ENCODE measurements at places on chromosomes 13 and 19.
A peak's percentile ranks its signal among the peaks of the same experiment; 100 is the strongest.

- H3K4me3 ChIP-seq: no peak overlapping the region
- peaks cover 5% of the 10 kb centered on the region for H3K36me3 ChIP-seq
- DNase-seq: no peak
- H3K27me3 ChIP-seq: peaks cover 5% of the 10 kb centered on the region
These were observed 84.8 kb downstream of the SLC7A1 start for GRCh38 chr13:29510651-29511084.

DNA sequence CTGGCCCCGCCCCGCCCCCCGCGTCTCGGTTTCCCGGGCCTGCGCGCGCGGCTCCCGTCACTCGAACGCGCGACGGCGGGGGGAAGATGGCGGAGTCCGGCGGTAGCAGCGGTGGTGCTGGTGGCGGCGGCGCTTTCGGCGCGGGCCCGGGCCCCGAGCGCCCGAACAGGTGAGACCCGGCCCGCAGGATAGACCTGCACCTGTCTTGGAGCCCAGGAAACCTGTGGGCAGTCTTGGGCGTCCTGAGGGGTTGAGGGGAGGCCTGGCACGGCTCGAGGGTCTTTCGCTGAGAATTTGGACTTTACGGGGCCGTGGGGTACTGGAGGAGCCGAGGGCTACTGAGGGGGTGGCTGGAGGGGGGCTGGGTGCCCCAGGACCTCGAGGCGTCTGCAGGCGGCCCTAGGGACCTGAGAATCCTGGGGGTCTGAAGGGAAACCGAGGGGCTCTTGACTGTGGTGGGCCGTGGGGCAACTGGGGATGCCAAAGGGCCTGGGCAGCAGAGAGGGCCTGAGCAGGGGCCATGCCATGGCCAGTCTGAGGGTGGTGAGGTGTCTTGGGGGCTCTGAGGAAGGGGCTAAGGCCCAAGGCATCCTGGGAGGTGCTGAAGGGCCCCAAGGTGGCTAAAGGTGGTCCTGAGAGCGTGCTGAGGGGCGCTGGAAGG is at the start of gene KLHL26:
Gene KLHL26, plus strand, starts transcription at position 60 of the 661 bp plus-strand sequence. Its CDS starts 27 bp downstream, at position 87.
- no peaks in the 10 kb centered on the region for H3K36me3 ChIP-seq
- peak within 1 kb of the TSS; percentile 87 for H3K27ac ChIP-seq
- no peak for DNase-seq
- H3K4me1 ChIP-seq: peaks cover 20% of the 10 kb centered on the region

- no peaks in the 10 kb centered on the region for H3K36me3 ChIP-seq
- H3K4me1 ChIP-seq: no peaks in the 10 kb centered on the region
- no peak for DNase-seq
- H3K27me3 ChIP-seq: no peaks in the 10 kb centered on the region
- no peak overlapping the region for H3K27ac ChIP-seq
- no peak overlapping the region for H3K4me3 ChIP-seq
These were observed 612.1 kb downstream of the TBC1D4 start for GRCh38 chr13:74869846-74870245.

DNA sequence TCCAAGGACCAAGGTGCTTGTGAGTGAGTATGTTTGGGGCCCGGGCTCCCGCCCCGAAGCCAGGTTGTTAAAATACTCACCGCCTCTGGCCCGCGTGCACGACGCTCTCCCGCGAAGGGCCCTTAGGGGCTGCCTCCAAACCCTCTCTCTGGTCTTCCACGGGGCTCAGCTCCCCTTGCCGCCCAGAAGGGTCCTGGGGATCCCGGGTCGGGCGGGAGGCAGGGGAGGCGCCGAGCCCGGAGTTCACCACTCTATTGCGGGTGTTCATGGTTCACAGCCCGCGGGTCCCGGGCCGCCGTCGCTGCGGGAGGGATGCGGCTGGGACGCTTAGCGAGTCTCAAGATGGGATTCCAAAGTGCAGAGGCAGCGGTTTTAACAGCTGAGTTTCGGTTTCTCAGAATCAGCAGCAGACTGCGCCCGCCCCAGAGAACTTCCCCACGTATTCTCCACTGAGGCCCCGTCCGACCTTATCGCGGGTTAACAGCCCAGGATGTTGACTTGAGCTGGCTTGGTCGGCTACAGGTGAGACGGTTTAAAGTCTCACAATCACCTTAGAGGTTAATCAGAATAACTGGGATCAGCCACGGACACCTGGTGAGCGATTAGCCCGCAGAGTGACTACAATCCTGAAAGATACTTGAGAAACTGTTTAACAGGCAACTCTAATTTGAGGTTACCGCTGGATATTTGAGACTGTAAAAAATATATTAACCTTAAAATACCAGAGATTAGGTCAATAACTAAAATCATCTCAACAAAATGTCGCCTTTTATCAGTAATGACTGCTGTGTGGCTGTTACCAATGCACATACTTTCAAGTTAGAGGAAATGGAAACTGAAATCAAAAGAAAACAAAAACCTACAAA is at the start of gene EPSTI1:
Gene EPSTI1, minus strand, starts transcription at position 344 of the 866 bp plus-strand sequence. Its CDS starts 76 bp downstream, at position 268.
- no peaks in the 10 kb centered on the region for H3K36me3 ChIP-seq
- H3K4me1 ChIP-seq: peaks cover 12% of the 10 kb centered on the region
- H3K27me3 ChIP-seq: no peaks in the 10 kb centered on the region
- peak; percentile 85 for DNase-seq

DNA sequence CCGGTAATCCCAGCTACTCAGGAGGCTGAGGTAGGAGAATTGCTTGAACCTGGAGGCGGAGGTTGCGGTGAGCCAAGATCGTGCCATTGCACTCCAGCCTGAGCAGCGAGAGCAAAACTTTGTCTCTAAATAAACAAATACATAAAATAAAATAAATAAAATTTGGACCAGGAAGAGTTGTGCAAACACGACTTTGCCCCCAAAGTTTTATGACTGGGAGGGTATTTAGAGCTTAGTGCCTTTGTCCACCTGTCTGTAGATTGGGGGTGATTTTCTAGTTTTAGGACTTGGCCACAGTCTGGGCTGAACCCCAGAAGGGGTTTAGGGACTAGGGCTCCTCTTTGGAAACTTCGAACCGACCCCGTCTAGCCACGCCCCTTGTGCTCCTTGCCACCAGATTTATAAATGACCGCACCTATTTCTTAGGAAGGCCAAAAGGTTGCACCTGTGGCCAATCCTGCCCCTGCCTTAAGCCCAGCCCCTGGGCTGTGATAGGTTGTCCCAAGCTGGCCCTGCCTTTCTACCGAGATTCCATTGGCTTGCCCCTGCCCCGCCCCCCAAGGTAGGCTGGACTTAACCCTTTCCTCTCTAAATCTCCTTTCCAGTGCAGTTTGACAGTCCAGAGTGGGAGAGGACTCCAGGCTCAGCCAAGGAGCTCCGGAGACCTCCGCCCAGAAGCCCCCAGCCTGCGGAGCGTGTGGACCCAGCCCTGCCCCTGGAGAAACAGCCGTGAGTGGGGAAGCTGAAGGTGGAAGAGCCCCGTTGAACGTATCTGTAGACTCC is 5.3 kb downstream of the SHD start:
- H3K27ac ChIP-seq: no peak overlapping the region
- H3K36me3 ChIP-seq: no peaks in the 10 kb centered on the region
- H3K4me1 ChIP-seq: peaks cover 3% of the 10 kb centered on the region
- no peak for DNase-seq
- peaks cover 36% of the 10 kb centered on the region for H3K27me3 ChIP-seq
- H3K4me3 ChIP-seq: no peak overlapping the region

GRCh38 chr13:101492251-101492910 is 39.9 kb downstream of the ITGBL1 start:
- H3K4me3 ChIP-seq: no peak overlapping the region
- no peaks in the 10 kb centered on the region for H3K27me3 ChIP-seq
- no peaks in the 10 kb centered on the region for H3K36me3 ChIP-seq
- H3K4me1 ChIP-seq: peaks cover 8% of the 10 kb centered on the region
- H3K27ac ChIP-seq: no peak overlapping the region
- no peak for DNase-seq

DNA sequence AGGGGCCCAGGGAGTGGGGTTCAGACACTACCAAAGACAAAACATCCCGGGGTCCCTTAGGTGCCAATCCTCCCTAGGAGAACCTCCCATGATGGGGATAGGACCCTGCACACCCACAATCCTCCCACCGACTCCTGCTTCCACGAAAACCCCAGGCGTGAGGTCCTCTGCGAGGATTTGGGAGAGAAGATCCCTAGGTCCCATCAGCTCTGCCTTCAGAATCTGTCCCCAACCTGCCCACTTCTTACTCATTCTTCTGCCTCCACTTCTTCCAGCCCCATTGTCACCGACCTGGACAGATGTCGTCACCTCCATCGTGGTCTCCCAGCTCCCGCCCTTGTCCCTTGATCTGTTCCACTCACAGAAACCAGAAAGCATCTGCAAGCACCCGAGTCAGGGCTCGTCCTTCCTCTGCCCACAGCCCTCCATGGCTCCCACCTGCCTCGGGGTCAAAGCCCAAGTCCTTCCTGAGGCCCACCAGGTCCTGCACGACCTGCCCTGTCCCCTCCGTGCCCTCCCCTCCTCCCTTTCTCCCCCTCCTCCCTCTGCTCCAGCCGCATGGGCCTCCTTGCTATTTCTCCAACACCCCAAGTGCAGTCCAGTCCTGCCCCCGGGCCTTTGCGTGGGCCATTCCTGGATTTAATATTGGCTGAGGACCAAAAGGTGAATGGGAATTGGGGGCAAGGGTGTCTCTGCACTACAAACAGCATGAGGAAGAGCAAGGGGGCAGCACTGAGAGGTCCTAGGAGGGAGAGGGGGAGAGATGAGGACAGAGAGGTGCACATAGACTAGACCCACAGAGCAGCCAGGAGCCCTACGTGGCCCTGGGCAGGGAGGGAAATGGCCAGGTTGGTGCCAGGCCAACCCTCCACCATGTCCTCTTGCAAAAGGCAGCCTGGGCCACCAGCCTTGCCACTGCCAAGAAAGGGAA is 51.3 kb downstream of the PTPRS start:
- peaks cover 5% of the 10 kb centered on the region for H3K27me3 ChIP-seq
- H3K4me1 ChIP-seq: peaks cover 14% of the 10 kb centered on the region
- no peak for DNase-seq
- peak overlapping the region; percentile 19 for H3K4me3 ChIP-seq
- no peak overlapping the region for H3K27ac ChIP-seq

DNA sequence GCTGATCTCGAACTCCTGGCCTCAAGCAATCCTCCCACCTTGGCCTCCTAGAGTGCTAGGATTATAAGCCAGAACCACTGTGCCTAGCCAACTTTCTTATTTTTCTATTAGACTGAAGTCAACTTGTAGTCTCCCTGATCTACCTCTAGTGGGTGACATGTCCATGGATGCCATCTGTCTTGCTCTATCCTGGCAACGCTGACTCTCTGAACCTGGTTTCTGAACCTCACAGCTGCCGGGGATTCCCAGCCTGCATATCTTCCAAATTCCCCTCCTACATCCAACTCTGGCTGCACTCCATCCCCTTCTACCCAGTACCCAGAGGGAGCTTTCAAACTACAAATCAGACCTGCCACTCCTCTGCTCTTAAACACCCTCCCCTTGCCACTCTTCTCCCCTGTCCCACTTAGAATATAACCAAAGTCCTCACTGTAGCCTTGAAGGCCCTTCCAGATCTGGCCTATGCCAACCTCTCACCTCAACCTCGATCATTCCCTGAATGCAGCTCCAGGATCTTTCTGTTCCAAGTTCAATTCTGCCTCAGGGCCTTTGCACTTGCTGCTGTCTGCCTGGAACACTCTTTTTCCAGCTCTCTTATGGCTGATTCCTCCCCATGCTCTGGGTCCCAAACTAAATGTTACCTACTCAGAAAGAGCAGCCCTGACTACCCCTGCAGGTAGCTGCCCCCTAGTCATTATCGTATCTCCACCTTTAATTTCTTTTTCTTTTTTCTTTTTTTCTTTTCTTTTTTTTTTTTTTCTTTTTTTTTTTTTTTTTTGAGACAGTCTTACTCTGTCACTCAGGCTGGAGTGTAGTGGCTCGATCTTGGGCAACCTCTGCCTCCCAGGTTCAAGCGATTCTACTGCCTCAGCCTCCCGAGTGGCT is 2.2 kb downstream of the CLIP3 start:
- no peak overlapping the region for H3K4me3 ChIP-seq
- H3K27ac ChIP-seq: no peak overlapping the region
- peaks cover 8% of the 10 kb centered on the region for H3K36me3 ChIP-seq
- DNase-seq: no peak

DNA sequence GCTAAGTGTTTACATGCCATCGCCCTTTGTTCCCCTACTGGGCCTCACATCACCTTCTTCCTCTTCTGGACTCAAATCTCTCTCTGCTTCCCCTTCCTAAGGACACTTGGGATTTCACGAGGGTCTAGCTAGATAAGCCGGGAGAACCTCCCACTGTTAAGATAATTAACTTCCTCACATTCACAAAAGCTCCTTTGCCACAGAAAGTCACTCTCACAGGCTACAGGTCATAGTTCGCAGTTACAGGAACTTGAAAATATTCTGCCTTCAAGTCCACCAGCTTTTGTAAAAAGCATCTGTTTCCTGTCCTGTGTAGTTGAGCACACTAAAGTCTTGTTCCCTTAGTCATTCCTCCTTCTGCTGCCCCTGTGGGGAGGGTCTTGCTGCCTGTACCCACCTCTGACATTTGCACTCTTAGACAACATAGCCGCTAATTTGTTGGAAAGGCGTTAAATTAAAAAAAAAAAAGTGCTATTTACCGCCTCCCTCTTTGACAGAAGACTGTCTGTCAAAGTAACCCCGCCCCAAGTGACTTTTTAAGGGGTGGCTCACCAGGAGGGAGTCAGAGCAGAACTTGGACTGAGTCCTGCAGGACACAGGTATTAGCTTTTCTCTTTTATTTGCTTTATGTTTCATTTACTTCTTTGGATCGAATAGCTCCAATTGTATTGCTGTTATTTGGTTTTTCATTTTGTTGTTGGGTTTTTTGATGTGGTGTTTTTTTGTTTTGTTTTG is 26.8 kb upstream of the CEACAM21 start:
- peaks cover 28% of the 10 kb centered on the region for H3K4me1 ChIP-seq
- peaks cover 3% of the 10 kb centered on the region for H3K27me3 ChIP-seq
- H3K27ac ChIP-seq: peak overlapping the region; percentile 72
- H3K36me3 ChIP-seq: no peaks in the 10 kb centered on the region
- no peak for DNase-seq

DNA sequence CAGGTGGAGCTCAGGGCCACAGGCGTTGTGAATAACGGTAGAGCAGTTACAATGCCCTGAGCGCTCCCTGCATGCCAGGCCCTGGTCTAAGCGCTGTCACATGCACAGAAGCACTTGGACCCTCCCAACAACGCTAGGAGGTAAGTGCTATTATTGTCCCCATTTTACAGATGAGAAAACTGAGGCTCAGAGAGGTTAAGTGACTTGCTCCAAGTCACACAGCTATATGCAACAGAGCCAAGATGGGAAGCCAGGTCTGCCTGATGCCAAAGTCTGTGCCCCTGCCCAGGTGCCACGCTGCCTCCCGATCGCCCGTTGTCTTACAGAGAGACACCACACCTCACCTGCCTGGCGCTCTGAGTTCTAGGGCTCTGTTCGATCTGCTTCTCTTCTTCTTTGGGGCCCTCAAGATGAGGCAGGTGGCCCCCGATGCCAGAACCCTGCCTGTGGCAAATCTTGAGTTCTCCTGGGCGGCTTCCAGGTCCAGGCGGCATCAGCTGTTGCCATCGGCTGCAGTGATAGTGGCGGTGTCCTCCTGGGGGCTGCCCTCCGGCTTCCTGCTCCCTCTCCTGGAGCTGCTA is 20.0 kb downstream of the YIPF2 start:
- H3K27me3 ChIP-seq: no peaks in the 10 kb centered on the region
- no peak for DNase-seq
- H3K36me3 ChIP-seq: peaks cover 49% of the 10 kb centered on the region
- H3K27ac ChIP-seq: no peak overlapping the region
- H3K4me1 ChIP-seq: no peaks in the 10 kb centered on the region

GRCh38 chr19:15330801-15331418 is 1.4 kb downstream of the BRD4 start:
- H3K4me1 ChIP-seq: peaks cover 67% of the 10 kb centered on the region
- no peaks in the 10 kb centered on the region for H3K36me3 ChIP-seq
- DNase-seq: no peak
